ENCODE measurements at places on chromosomes 2 and 18.
A peak's percentile ranks its signal among the peaks of the same experiment; 100 is the strongest.

GRCh38 chr2:96264086-96264485, 1.7 kb downstream of the TMEM127 start:
- DNase-seq, result no peak

DNA sequence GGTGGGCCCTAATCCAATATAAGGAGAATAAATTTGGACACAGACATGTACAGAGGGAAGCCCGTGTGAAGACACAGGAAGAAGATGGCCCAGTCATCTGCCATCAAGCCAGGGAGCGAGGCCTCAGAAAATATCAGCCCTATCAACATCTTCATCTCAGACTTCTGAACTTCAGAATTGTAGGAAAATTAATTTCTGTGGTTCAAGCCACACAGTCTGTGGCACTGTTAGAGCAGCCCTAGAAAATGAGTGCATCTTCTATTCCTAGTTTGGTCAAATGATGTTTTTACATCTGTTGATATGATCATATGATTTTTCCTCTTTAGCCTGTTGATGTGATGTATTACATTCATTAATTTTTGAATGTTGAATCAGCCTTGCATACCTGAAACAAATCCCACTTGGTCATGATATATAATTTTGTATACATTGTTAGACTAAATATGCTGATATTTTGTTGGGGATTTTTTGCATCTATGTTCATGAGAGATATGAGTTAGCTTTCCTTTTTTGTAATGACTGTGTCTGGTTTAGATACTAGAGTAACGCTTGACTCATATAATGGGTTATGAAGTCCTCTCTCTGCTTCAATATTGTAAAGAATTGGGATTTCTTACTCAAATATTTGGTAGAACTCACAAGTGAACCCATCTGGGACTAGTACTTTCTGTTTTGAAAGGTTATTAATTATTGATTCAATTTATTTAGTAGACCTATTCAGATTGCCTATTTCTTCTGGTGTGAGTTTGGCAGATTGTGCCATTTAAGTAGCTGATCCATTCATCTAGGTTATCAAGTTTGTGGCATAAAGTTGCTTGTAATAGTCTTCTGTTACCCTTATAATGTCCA, 451.4 kb downstream of the EIPR1 start:
- no peak for DNase-seq

- DNase-seq, result no peak
These were observed 31.8 kb downstream of the SALL3 start for GRCh38 chr18:79011300-79011870.

GRCh38 chr18:23442958-23443357, 10.1 kb upstream of the RIOK3 start:
- DNase-seq, result no peak

DNA sequence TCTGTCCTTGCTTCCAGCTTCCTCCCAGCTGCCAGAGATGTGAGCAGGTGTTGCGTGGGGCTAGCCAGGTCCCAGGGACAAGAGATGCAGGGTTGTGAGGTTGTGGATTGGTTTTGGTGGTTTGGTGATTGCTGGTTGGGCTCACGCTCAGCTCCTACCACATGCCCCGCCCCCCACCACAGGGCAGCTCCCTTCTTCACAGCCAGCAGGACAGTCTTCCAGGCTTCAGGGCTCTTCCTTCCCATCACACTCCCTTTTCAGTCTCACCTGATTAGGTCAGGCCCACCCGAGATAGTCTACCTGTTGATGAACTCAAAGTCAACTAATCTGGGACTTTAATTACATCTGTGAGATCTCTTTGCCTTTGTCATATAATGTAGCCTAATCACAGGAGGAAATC, 52.0 kb upstream of the GLI2 start:
- DNase-seq, result no peak

- DNase-seq, result peak; percentile 73
These were observed 4.0 kb downstream of the SPR start for GRCh38 chr2:72891091-72891818.

- no peak for DNase-seq
These were observed 111.1 kb downstream of the AP1S3 start for GRCh38 chr2:223725986-223726970.

DNA sequence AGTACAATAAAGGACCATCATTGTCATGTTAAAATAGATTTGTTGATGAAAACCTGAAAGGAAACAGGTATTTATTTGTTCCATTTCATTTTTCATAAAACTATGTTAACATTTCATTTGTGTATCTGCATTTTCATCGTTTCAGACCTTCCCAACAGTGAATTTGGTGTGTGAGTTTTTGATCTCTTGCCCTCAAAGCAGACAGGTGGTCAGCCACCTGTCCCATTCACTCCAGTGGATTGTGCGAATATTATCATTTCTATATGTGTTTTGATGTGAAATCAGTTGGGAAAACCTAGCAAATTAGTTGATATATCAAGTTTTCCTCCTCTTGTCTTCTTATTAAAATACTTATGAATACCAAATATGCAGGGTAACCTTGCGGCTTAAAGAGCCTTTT, 25.4 kb upstream of the ATP5MC3 start:
- no peak for DNase-seq

DNA sequence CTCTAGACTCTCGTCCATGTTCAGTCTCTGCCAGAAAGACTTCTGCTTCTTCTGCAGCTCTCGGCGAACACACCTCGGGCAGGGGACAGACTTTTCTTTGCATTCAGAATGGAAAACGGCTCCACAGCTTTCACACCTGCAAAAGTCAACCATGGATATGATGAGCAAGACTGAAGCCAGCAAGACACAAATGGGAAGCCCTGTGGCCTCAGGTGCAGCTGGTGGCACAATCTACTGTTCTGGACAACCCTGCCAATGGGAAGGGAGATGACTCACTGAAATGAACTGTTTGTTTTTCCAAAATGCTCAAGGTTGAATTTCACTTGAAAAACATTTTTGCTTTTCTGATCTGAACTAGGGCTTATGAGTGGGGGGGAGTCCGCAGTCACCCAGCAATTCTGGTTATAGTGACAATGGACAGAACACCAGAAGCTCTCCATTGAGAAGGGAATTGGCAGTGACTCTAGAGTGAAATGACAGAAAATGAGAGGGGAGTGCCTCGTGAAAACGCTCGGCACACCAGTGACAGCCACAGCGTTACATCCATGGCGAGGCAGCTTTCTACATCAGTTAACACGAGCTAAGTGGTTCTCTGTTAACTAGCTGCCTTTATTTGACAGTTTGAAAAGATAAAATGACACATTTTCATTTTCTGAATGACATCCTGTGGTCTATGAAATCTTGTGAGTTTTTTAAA, 58.8 kb upstream of the FZD5 start:
- DNase-seq, result no peak

GRCh38 chr18:3008541-3008940, 4.4 kb downstream of the LPIN2 start:
- DNase-seq, result no peak

DNA sequence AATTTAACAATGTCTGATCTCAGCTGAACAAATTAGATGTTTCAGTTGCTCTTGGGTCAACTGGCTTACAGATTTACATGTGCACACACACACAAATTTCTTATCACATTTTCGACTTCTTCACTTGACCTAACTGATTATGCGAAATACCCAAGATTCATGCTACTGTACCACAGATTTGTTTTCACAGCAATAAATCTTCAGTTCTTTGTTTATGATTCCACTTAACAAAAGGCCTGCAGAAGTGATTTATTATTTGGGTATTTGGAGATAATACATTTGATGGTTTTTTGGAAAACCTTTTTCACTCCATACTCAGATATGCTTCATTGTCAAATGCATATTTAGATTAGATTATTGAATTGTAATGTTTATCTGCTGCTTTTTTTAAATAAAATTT, 129.0 kb downstream of the GALNT1 start:
- no peak for DNase-seq

DNA sequence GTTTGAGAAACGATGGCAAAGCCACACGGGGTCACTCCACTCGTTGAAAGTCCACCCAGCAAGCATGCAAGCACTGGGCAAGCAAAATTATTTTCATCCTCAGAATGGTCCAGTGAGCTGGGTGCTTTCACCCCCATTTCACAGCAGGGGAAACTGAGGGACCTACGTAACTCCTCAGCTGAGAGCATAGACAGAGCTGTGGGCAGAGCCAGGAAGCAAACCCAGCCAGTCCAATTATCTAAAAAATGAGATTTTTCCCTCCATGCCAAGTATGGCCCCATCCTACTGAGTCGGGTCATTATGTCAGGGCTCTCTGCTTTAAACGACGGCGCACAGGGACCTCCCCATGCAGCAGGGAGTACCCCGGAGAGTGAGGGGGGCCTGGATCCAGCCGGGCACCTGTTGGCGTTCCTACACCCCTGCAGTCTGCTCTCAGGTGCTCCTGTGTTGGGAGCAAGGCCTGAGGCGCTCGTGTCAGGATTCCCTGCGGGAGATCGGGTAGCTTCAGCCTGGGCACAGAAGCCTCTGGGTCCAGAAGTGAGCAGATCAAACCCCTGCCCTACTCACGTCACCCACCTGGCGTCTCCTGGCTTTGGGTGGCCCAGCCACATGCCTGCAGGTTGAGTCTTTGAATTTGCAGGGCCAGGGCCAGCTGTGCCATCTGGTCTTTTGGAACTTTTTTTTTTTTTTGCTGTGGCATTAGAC, 17.3 kb downstream of the TWIST2 start:
- no peak for DNase-seq

GRCh38 chr2:181185421-181185820, 205.0 kb downstream of the UBE2E3 start:
- peak; percentile 47 for DNase-seq

DNA sequence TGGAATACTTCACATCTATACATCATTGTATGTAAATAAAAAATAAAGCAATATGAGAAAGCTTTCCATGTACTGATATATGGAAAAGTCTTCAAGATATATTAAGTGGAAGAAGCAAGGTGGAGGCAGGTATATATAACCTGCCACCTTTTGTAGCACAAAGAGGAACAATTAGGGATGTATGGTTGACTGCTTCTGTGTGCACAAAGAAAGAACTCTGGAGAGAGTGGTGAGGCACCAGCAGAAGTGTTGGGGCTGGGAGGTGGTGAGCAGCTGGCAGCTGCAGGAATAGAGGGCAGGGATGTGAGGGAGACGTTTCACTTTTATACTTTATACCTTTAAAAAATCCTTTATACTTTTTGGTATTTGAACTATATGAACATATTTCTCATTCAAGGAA, 26.1 kb downstream of the KIF5C start:
- DNase-seq, result no peak

- no peak for DNase-seq
These were observed 23.6 kb downstream of the QPCT start for GRCh38 chr2:37367984-37368383.

DNA sequence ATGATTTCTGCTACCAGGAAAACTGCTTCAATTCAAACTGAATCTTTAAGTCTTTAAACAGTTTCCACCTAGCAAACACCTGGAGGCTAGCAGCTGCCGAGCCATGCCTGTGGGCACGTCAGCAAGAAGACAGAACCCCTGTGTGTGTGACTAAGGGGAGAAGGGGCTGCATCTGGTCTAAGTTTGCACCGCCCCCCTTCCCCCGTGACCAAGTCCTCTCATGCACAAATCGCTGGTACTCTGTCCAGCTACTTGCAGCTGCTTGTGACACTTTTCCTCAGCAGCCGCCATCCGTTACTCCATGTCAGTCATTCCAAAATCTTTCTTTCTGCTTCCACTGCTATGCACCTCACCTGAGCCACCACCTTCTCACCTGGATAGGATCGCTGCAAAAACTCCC, 355.0 kb downstream of the SS18 start:
- no peak for DNase-seq

DNA sequence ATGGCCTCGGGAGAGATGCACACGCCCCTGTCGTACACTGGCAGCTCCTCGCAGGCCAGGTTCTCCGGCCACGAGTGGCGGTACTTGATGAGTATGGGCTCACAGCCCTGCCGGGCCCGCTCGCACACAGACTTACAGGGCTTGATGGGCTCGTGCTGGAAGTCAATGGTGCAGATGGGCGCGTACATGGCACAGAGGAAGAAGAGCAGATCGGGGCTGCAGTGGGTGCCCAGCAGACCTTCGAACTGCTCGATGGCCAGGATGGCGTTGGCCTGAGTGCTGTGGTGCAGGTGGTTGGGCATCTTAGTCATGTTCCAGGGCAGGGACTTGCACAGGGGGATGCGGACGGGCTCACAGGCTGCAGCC, 359 bp downstream of the FRZB start:
- DNase-seq, result no peak

- DNase-seq, result no peak
These were observed 18.1 kb upstream of the MAPRE3 start for GRCh38 chr2:26952374-26952773.

DNA sequence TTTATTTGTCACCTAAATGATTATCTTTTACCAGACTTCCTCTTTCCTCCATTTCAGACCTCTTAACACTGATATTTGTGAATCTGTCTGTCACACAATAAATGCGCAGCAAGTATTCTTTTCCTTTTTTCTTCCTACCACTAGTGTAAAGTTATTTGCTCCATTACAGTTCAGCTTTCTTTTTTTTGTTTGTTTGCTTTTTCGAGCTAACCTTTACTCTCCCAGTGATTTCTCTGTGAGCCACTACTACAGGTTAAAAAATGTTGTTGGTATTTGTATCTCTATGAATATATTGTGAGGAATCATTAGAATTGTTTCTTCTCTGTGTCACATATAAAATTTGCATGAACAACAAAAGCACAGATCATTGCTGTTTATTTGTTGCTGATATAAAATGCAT, 854.0 kb upstream of the GCFC2 start:
- DNase-seq, result no peak

DNA sequence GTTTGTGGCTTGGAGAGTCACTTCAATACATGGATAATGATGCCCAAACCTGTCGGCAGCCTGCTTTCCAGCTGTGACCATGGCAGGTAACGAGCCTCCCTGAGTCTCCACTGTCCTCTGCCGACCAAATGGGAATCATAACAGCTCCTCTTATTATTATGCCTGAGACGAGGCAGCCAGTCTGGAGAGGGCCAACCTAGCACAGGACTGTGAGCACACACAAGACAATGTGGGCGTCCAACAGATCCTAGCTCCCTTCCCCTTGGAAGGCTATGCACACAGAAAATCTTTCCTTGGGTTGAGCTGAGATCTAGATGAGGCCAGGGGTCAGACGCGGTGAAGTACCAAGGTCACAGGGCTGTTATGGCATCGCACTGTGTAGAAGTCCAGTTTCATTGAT, 890 bp upstream of the SLC4A3 start:
- no peak for DNase-seq

- DNase-seq, result peak; percentile 90
These were observed 1.0 kb downstream of the RTN4 start for GRCh38 chr2:55049043-55049820.

DNA sequence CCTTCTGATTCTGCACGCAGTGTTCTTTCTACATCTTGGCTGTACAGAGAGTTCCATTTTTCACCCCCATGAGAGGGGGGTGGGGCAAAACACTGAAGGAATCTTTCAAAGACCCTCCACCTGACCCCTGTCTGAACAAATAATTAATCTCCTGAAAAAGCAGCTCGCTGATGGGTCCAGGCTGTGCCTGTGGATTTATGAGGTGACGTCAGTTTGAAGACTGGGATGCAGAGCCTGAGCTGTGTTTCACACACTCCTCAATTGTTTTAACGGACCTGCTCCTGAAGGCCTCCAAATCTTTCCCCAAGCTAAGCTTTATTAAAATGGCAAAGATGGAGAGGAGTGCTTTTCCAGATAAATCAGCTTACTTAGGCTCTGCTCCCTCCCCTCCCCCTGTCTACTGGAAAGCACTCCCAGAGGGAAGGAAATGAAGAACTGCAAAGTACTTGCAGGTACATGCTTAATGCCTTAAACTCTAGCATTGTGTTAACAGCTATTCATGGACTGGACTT, 390.2 kb upstream of the TNP1 start:
- no peak for DNase-seq

Measured in suppressor macrophage (primary cell).